ENCODE measurements at places on chromosomes 5 and 9.

GRCh38 chr9:33153666-33154065, 13.5 kb downstream of the B4GALT1 start:
- no peak for DNase-seq

GRCh38 chr5:60274747-60275146, 381.2 kb upstream of the PDE4D start:
- no peak for DNase-seq

DNA sequence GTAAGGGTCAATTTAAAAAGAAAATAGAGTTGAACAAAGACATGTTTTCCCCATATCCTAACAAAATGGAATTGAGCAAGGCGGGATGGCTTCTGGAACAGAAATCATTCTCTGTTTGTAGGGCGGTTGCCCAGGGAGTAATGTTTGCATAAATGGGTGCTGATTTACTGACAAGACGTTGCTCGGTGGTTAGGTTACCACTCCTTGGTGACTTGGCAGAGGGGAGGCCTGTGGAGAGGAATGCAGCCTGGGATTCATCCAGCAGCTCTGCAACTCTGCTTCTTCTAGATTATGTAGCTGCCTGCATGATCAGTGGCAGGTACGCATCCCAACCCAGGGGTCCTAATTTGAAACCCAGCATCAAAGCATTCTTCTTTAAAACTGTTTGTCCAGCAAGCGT, 200.2 kb downstream of the CFAP90 start:
- DNase-seq: no peak

DNA sequence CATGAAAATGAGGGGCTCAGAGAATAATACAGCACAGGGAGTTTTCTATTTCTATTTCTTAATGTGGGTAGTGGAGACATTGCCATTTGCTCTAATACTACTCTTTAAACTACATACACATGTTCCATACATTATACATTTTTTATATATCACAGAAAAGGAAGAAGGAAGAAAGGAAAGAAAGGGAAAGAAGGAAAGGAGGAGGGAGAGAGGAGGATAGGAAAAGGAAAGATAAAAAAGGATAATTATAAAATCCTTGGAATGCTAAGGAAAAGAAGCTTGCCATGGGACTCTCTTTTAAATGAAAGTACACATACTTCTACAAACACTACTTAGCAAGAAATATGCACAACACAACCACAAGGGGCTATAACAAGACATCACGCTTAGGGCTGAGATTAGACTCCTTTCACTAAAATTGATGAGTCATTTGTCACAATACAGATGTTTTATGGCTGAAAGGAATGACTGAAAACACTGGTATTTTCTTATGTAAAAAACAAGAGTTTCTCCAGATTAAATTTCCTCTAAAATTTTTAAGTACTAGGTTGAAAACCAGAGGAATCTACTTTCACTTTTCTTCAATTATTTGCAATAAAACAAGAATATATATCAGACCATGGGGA, 219.8 kb downstream of the ARL15 start:
- peak; percentile 82 for DNase-seq

DNA sequence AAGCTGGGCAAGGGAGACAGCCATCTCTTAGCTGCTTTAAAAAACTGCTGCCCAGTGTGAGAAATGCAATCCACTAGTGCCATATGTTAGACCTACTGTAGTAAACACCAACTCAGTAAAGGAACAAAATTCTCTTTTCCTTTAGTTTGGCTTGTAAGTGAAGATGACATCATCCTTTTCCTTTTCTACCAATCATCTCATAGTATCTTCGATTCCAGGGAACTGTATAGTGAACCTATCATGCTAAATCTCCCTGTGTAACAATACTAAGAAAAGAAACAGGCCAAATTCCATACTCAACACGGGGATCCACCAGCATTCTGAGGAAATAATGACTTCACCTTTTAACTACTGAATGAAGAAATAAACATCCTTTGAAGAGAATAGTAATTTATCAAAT, 100.1 kb downstream of the RAPGEF6 start:
- DNase-seq: no peak

GRCh38 chr9:129654554-129655040, 10.8 kb upstream of the PRRX2 start:
- DNase-seq: no peak

DNA sequence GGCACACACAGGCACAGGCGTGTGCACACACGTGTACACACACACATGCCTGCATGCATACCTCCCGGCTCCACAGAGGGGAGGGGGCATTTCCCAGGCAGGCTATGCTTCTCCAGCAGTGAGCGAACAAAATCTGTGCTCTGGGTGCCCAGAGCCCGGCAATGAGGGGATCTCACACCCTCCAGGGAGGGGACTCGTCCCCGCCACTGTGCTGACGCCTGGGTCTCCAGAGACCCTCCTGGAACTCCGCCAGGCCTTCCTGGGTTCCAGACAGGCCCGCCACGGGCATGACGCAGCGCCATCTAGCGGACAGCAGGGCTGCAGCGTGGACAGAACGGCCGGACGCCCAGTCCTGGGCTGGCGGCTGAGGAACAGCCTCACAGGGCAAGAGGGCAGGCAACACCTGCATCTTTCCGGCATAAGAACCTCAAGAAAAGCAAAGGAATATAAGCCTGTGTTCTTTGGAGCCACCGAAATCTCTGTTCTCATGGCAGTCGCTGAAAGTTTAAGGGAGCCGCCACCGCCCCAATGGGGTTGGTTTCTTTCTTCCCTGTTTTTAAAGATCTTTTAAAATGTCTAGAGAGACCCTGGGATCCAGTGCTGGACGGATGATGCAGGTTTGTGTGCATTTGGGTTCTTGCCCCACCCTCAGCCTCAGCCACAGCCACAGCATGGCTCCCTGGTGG, 135.6 kb upstream of the PPP1R26 start:
- peak; percentile 10 for DNase-seq

DNA sequence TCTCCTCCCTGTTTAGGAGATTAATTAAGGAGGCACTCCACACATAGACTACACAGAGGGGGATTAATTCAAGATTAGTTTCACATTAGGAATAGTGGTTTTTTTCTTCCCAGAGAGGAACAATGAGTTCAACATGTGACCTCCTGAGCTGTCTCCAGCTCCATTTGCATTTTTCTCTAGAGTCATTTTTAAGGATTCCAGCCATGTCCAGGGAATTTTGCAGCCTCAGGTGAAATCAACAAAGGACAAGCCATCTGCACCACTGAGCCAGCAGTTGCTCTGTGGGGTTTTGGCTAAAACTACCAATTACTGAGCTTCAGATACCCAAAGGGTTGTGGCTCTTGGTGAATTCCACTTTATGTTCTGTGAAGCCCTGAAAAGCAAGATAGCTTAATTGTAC, 258.5 kb upstream of the PPP1R2B start:
- DNase-seq: no peak

DNA sequence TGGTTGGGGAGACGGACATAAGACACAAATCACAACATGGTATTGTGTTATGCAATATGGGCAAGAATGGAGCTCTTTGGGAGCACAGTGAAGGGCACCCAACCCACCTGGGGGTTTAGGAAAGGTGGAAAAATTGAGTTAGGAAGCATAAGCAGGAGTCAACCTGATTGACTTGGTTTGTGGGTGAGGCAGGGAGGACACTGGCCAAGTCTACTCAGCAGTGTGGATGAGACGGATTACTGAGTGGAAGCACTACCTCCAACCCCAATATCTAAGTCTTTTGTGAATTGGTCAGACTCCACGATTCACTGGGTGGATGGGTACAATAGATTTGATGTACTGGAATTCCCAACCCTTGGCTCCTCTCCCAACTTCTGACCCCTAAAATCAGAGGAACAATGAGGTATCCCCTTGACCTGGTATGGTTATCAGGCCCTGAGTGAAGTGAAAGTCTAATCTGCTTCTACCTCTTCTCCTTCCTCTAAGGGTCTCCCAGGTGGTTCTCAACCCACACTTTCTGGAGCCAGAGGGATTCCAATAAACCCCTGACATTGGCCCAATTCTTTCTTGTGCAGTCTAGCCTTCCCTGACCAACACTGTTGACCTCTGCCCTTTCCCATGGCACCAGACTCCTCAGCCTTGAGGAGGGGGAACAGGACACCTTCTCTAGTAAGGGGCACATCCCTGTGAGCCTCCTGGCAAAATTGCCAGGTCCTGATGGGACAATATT, 5.2 kb downstream of the EGR1 start:
- DNase-seq: no peak

- peak; percentile 59 for DNase-seq
These were observed 647 bp downstream of the SMARCA2 start for GRCh38 chr9:2015581-2016407.

DNA sequence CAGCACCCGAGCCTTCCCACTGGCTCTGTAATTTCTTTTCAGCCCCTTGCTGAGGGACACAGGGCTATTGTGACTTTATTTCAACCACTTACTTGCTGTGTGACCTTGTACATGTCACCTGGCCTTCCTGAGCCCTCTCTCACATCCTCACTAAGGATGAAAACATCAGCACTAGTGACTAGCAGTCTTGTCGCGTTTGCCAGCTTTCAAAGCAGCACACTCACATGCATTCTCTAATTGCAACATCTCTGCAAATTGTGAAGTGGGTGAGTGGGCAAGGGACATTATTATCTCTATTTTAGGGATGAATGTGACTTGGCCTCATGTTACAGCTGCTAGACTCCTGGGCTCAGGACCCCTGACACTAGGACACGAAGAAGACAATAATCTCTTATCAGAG, 144.5 kb downstream of the SEC61B start:
- no peak for DNase-seq

DNA sequence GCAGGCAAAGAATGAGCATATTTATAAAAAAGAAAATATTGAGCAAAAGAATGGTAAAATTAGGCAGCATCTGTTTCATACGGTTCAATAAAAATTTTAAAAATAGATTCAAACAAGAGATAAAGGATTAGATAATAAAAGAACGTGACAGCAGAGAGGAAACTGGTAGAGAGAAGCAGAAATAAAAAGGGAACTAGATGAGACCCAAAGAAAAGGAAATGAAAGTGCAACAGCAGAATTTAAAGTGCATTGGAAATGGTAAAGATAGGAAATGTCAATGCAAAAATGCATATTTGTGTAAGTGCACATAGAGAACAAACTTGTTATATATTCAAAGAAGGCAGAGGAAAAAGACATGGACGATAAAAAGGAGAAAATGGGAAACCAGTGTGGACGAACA, 70.2 kb downstream of the SUSD1 start:
- DNase-seq: no peak

GRCh38 chr9:128399861-128400260, 20.8 kb upstream of the CERCAM start:
- DNase-seq: no peak

DNA sequence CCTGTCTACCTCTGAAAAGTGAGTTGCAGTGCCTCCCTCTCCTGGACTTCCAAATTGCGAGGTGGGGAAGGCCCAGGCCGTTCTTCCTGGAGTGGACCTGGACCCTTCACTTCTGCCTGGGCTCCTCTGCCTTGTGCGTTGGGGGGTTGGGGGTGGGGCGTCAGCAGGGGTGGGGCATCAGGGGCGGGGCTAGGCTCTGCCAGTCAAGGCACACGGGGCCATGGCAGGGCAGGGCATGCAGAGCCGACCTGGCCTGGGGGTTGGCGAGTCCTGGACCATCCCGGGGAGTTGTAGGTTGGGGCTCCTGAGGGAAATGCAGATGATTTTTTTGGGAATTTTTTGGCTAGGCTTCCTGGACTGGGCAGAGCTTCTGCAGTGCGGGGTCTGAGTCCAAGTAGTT, 87.1 kb downstream of the EHMT1 start:
- DNase-seq: no peak

DNA sequence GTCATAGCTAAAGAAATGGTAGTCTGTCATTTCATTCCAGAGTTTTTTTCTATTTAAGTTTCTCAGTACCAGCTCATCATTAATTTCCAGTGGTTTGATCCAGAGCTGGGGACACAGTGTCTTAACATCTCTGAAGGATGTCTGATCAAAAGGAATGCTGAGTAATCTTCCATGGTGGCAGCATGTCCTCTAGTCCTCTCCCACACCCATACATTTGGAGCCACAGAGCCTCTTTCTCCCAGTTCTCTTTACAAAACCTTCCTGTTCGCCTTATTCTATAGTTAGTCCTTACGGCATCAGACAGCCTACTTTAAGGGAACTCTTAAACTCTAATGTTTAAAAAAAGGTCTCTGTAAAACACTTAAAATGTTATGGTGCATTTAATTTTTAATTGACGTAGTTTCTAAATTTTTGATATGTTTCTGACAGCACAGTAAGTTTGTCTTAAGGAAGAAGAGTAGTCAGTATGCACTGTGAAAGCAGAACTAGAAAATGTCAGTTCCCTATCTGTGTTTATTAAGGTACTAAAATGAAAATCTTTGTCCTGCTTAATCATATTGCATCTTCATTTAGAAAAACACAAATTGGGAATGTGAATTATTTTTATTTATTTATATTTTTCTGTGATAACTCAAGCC, 96.8 kb downstream of the INIP start:
- no peak for DNase-seq

- no peak for DNase-seq
These were observed 40.9 kb downstream of the CACNA1B start for GRCh38 chr9:137918331-137919094.

GRCh38 chr5:127028822-127029457, 1.4 kb downstream of the MARCHF3 start:
- peak; percentile 81 for DNase-seq

DNA sequence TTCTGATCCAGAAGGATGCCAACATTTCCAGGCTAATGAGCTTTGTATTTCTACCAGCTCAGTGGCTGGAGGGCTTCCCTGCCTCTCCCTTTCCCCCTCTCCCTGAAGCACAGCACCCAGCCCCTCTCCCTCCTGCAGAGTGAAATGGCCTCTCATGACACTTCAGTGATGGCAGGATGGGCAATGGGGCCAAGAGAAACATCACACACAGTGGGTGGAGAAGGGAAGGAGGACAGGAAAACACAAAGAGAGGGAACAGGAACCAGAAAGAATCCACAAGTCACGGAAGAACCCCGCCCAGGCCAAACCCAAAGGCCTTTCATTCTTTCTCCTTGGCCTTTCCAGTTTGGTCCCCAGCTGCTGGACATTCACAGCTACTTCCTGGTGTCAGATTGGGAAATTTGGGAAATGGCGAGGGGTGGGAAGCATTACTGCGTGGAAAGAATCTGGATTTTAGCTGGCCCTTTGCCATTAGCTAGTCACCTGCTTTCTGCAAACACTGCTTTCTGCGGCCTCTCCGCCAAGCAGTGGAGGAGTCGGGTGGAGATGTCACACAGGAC, 82.6 kb downstream of the GLDC start:
- no peak for DNase-seq

- no peak for DNase-seq
These were observed 171.3 kb downstream of the EBF1 start for GRCh38 chr5:158928404-158928803.
